Muscle of leg (tissue), 16 donors: ENCODE measurements at places on chromosomes 13 and 19. TPM values are rescaled to one million over a fixed set of nuclear protein-coding genes. Genes with fewer than 3 reads are reported as not detected.

Gene OVOL3
- not detected for total RNA-seq

DNA sequence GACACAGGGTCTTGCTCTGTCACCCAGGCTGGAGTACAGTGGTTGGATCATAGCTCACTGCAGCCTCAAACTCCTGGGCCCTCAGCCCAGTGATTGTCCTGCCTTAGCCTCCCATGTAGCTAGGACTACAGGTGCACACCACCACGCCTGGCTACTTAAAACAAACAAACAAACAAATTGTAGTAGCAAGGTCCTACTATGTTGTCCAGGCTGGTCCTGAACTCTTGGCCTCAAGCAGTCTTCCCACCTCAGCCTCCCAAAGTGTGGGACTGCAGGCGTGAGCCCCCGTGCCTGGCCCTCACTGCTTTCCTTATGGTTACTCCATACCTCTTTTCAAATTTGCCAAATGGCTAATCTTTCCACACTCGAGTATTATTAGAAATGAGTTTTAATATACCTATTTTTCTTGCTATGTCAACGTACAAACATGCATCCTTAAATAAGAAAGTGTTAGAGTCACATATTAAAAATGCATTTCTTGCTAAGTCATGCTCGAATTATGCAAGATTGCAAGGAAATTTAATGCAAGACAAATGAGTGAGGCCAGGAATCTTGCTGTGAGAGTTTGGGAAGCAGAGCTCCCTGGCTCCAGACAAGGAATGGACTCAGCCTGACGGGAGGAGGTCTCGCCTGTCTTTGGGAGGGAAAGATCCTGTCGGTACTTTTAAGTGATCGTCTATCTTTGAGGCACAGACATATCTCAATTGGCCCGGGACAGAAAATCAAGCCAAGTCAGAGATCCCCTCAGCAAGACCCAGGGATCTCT lies 39.4 kb downstream of the RFX2 start:
- H3K36me3 ChIP-seq = no peaks in the 10 kb centered on the region
- peak; percentile 82 for DNase-seq
- H3K4me3 ChIP-seq = no peak overlapping the region
- H3K4me1 ChIP-seq = peaks cover 41% of the 10 kb centered on the region

Gene VSTM2B
- total RNA-seq = 0.27 TPM

GRCh38 chr19:33291623-33292534 lies 10.5 kb downstream of the CEBPA start:
- no peak for DNase-seq
- H3K27ac ChIP-seq = no peak overlapping the region
- no peaks in the 10 kb centered on the region for H3K36me3 ChIP-seq
- no peak overlapping the region for H3K4me3 ChIP-seq
